NCI-H226 (cell line): ENCODE measurements at places on chromosomes 12 and 14.
A peak's percentile ranks its signal among the peaks of the same experiment; 100 is the strongest.

GRCh38 chr12:121970581-121971300 is 50.9 kb upstream of the BCL7A start:
- no peak for DNase-seq

DNA sequence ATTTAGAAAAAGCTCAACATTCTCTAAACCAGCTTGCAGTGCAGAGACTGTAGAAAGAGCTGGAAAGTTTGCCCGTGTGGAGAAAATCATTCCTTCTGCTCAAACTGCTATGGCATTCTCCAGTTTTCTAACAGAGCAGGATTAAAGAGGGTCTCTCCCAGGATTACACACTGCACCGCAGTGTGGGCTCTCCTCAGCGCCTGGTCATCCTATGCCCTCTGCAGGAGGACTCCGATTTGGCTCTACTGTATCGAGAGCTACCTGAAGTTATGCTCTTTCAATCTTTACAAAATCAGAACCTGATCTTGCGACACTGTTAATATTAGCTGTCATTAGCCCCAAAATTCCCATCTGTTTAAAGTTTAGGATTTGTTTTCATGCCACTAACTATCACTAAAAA is 33.0 kb downstream of the BHLHE41 start:
- no peak for DNase-seq

DNA sequence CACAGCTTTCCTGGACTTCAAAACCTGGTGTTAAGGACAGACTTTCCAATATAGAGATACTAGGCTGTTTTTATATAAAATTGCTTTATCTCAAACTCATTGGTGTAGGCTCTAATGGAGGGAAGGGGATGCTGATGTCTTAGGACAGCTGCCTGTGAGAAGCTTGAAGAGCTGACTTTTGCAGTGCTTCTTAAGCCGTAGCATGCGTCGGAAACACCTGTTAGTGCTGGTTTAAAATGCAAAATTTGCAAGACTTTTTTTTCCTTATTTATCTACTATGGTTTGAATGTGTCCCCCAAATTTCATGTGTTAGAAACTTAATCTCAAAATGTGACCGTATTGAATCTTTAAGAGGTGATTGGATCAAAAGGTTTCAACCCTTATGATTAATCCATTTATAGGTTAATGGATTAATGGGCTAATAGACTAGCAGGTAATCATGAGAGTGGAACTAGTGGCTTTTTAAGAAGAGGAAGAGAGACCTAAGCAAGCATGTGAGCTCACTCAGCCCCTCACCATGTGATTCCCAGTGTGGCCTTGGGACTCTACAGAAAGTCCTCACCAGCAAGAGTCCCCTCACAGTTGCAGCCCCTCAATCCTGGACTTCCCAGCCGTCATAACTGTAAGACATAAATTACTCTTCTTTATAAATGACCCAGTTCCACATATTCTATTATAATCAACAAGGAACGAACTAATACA is 60.9 kb upstream of the FUT8 start:
- DNase-seq: no peak

DNA sequence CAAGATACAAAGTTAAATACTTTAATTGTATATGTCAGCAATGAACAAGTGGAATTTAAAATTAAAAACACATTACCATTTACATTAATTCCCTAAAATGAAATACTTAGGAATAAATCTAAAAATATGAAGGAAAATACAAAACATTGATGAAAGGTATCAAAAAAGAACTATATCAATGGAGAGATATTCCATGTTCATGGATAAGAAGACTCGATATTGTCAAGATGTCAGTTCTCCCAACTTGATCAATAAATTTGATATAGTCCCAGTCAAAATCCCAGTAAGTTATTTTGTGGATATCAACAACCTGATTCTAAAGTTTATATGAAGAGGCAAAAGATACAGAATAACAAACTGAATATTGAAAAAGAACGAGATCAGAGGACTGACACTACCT is 33.5 kb downstream of the GPR68 start:
- DNase-seq: no peak

- no peak for DNase-seq
These were observed 2.3 kb downstream of the DGLUCY start for GRCh38 chr14:91115986-91116770.

GRCh38 chr12:108315486-108316105 is 23.5 kb downstream of the CMKLR1 start:
- DNase-seq: no peak

GRCh38 chr14:47392326-47392725 is 283.1 kb downstream of the MDGA2 start:
- DNase-seq: no peak

DNA sequence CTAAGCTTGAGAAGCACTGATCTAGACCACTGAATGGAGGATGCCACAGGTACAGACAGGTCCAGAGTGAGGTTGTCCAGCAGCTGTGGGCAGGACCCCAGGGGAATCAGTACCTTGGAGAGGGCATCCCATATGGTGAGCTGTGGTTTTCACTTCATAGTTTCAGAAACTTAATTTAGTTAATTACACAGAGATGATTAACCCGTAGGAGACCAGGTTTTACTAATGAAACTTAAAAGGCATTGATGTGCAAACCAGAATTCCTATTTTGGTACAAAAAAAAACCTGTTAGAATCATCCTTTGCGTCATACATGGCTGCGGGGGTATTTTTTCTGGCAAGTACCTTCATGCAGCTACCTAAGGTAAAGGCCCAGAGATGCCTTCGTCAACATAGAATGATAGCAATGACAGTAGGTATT is 159.3 kb downstream of the DACT1 start:
- DNase-seq: no peak

DNA sequence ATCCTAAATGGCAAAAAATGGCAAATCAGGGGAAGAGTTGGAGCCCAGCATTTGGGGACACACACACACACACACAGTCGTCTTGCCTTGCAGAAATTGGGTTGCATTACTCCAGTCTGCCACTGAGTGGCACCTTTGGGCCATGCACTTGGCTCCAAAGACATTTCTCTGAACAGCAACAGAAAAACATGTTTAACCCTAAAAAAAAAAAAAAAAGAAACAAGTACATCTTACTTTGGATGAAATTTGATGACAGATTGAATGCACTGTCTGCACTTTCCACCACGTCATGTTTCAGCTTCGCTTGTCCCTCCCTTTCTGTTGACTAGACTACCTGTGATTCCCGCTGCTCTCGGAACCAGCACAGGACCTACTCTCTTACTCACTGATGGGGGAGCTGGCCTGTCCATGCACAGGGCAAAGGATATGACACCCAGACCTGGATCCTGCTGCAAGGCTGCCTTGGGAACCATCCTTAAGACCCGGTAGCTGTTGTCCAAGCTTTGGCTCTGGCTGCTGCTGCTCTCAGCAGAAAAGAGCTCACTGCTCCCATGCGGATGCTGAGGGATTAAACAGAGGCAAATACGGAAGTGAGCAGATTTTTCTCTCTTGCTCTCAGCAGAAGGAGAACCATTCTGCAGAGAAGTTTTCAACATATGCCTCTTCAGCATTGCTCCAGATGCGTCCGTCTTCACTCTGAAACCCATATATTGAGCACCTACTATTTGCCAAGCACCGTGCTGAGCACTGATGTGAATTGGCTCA is 376.8 kb downstream of the DPF3 start:
- DNase-seq: peak; percentile 43
